ENCODE measurements at places on chromosomes 3 and 15.

- DNase-seq: no peak
Measured at GRCh38 chr15:53511175-53511574, 248.3 kb downstream of the WDR72 start.

DNA sequence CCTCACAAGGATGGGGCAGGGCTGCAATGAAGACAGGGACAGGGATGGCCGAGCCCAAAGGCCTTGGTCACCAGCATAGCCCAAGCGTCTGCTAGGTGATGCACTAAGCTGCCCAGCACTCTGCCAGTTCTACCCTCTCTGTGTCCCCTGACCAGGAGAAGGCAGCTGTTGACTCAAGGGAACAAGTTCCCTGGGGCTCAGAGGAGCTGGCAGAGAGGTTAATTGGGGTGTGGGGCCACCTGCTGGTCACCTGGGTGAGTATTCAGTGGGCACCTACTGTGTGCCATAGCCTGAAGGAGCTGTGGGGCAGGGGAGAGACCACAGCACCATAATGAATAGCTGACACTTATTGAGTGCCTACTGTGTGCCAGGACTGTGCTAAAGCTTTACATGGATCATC lies 22.0 kb upstream of the DOCK3 start:
- peak; percentile 56 for DNase-seq

GRCh38 chr3:145243875-145244274 lies 917.1 kb downstream of the PLOD2 start:
- DNase-seq: no peak

- no peak for DNase-seq
Measured at GRCh38 chr3:195911946-195912270, 3.6 kb upstream of the TNK2 start.

- DNase-seq: no peak
Measured at GRCh38 chr3:134445636-134446035, 40.1 kb downstream of the ANAPC13 start.
